ENCODE measurements at places on chromosomes 5 and 9. TPM values are rescaled to one million over a fixed set of nuclear protein-coding genes. Genes with fewer than 3 reads are reported as not detected.

The SKP2 gene
- total RNA-seq: 22.5 TPM

The IFNA13 gene
- not detected for total RNA-seq

The LRRC19 gene
- not detected for total RNA-seq

The PTPRD gene
- 1.8 TPM for total RNA-seq

The SHISAL2B gene
- not detected for total RNA-seq

The SSBP2 gene
- 21.7 TPM for total RNA-seq

The GFI1B gene
- not detected for total RNA-seq

The LCN2 gene
- total RNA-seq: not detected

The CFAP157 gene
- under 0.01 TPM for total RNA-seq

The OBP2B gene
- total RNA-seq: not detected

The PCDHGA8 gene
- total RNA-seq: 0.64 TPM

- no peak for DNase-seq
Measured at GRCh38 chr9:1383899-1384455, 333.8 kb downstream of the DMRT2 start.

GRCh38 chr5:64532212-64532611 lies 26.4 kb downstream of the RGS7BP start:
- DNase-seq: no peak

GRCh38 chr9:14030375-14031059 lies 283.4 kb downstream of the NFIB start:
- peak; percentile 89 for DNase-seq

DNA sequence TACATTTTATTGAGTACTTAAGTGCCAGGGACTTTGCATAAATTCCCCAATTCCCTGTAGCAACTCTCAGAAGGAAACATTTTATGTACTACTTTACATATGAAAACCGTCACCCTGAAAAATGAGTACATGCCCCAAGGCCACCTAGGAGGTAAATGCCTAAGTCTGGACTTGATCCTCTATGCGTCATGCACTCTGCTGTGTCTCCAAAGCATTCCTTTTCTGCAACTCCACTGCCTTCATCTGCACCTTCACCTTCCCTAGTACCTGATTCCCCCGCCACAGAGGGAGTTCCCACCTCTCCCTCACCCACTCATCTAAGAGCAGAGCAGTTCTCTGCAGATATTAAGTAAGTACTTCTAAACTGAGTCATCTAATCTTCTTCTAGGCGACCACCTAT lies 75.2 kb upstream of the HRH2 start:
- DNase-seq: no peak

DNA sequence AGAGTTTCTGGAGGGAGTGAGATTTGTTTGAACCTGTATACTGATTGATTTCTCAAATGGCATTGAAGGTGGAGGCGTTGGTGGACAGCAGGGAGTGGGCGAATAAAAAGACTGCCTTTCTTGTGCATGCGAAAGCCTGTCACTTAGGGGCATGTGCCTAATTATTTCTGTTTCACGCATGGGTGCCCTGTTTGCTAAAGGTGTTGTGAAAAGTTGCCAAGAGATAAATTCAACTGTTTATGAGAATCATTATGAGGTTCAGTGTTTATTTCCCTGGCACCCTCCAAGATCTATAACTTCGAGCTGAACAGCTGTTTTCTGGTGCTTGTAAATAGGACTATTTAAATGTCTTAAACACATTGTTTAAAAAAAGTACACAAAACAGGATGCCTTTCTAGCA lies 67.4 kb upstream of the DMRTA1 start:
- DNase-seq: no peak

GRCh38 chr5:127294829-127295228 lies 4.2 kb downstream of the MEGF10 start:
- no peak for DNase-seq

DNA sequence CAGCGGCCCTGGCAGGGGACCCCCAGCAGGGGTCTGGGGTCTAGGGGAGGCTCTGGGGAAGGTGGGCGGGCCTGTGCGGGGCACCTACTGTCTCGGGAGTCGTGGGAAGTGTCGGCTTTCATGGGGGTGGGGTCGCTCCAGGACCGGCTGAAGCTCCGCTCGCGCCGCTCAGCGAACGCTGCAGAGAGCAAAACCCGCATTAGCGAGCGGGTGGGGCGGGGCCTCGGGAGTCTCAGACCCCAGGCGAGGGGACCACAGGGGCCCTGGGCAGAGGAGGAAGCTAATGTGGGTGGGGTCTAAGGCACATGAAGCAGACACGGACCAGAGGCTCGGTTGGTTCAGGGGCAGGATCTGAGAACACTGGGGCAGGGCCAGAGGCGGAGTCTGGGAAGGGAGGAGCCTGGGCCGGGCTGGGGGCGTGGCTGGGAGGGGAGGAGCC lies 5.5 kb downstream of the NSMF start:
- peak; percentile 88 for DNase-seq

DNA sequence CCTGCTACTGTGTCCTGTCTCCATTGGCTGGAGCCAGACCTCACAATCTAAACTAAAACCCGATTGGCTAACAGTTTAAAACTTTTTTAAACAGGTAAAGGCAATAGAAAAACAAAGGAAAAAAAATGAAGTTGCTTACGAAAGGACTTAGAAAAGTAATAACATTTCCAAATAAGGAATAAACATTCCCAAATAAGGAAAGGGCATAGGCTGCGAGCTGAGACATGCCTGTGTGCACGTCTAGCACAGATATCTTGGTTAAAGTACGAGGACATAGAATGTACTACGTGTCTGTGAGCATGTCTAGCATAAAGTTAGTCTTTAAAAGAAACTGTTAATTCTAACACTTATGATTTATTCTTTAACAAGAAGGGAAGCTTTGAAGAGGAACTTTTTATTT lies 15.3 kb upstream of the FAM120A start:
- DNase-seq: no peak

- no peak for DNase-seq
Measured at GRCh38 chr5:167378894-167379723, 912.3 kb upstream of the WWC1 start.

DNA sequence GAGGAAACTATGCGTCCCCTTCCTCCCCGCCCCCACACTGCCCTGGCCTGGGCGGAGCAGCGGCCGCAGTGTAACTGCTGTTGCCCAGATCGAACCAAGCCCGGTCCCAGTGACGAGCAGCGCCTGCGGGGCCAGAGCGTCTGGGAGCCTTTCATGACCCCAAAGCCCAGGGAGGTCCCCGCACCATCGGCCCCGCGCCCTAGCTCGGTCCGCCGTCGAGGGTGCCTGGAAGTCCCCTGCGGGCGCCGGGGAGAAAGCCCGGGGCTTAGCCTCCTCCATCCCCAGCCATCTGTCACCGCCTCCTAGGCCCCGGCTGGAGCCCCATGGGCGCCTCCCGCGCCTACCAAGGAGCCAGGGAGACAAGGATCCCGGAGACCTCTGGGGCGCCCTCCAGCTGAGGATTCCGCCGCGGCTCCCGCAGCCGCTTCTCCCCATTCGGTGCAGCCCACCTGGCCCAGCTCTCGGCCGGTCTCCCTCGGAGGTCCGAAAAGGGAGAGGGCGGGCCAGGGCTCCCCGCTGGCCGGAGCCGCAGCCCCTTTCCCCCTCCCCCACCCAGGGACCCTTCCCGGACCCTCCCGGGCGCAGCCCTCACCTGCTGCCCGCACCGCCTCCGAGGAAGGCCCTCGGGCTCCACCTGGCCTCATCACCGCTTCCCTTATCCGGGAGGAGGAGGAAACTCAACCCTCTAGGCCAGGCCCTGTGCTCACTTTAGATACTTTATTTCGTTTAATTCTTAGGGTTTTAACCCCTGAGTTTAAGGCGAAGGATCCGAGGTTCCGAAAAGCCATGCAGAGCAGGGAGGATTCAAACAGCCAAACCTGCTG lies 45.6 kb downstream of the APTX start:
- no peak for DNase-seq

- no peak for DNase-seq
Measured at GRCh38 chr9:18493451-18493993, 19.6 kb downstream of the ADAMTSL1 start.

DNA sequence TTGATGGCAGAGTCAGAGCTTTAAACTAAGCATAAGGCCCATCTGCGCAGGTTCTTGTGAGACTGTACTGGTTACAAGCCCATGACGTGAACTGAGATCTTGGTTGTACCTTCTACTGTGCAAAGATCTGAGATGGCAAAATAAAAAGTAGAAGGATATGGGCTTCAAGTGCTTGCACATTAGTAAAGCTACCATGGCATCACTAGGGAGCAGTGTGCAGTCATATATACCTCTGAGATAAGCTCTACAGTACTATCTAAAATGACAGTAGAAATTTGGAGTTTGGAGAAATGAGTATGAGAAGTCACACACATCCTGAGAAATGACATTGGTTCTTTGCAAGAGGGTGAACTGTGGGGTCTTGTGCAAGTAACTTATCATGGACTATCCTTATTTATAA lies 408.2 kb upstream of the PRR16 start:
- no peak for DNase-seq

- no peak for DNase-seq
Measured at GRCh38 chr5:97063251-97063650, 79.2 kb downstream of the LIX1 start.

GRCh38 chr5:95670568-95670967 lies 12.2 kb downstream of the SPATA9 start:
- no peak for DNase-seq

- no peak for DNase-seq
Measured at GRCh38 chr5:13708906-13709305, 235.6 kb downstream of the DNAH5 start.

GRCh38 chr5:55771175-55771655 lies 33.4 kb downstream of the DDX4 start:
- no peak for DNase-seq

DNA sequence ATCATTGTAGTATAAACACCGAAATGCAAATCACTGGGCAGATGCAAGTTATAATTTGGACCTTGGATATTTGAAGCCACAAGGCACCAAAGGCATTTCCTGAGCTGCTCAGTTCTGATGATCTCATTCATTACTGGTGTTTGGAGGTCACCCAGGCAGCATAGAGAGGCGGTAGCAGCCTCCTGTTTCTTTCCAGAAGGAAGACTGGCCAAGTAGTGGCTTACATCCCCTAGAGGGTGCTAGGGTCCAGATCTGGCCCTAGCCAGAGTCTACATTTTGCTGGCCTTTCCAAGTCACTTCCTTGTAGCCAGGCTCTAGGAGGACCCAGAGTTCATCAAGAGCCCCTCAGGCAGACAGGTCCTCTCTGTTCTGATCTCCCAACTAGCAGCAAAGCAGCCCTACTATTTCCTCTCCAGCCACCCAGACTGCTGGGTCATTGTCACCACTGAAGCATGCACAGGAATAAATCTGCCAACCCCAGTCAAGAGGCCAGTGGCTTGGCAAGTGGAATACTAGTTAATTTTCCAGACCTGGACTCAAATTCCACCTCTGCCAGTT lies 33.4 kb upstream of the TTC1 start:
- DNase-seq: peak; percentile 68

DNA sequence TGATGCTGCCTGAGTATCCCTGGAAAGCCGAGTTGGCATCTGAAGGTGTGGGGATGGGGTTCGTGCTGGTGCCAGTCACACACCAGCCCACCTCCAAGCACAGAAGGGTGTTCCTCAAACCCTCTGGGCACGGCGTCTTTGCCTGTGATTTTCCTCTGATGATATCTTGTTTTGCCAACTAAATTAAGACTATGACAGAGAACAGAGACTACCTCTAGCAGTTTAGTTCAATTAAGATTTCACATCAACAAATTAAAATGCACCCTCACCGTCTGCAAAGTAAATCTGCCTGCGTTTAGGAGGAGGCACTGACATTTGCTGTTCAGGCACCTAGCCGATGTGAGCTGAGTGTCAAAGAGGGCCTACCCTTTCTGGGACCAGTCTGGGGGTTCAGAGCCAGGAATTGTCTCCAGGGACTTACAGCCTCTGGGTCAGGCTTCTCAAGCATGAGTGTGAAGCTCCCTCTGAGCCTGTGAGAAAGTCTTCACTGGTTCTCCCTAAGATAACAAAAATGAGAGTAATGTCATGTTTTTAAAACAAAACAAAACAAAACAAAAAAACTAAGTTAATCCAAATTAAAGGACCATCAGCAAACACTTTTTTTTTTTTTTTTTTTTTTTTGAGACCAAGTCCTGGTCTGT lies 55.4 kb upstream of the CTNNA1 start:
- no peak for DNase-seq

DNA sequence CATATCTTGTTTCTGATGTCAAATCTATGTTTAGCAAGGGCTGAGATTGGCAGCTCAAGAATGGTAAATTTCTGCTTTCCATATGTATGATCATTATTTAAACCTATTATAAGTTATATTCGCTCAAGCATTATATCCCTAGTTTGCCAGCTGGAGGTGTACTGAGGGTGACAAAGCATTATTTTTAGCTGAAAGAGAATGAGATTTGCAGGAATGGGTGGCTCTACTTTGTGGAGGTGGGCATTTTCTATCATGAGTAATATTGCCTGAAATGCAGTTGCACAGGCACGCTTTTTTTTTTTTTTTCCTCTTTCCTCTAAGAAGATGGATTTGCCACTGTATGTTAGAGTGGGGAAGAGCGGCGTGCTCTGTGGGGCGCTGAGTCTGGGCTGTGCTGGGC lies 393.8 kb downstream of the EBF1 start:
- DNase-seq: no peak

DNA sequence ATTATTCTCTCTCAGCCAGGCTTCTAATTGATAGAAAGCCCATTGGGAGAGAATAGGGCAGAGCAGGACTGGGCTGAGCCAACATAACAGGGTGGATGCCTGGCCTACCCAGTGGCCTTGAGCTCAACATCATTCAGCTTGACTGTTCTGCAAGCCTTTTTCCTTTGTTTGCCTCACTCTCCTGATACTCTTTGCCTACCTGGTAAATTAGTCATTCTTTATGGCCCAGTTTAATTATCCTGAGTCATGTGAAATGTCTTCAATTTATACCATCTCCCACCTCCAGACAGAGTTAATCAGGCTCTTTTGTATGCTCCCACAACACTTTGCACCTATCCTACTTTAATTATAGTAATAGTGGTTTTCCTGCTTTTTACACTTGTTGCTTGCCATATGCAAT lies 13.6 kb downstream of the GLRA1 start:
- no peak for DNase-seq

DNA sequence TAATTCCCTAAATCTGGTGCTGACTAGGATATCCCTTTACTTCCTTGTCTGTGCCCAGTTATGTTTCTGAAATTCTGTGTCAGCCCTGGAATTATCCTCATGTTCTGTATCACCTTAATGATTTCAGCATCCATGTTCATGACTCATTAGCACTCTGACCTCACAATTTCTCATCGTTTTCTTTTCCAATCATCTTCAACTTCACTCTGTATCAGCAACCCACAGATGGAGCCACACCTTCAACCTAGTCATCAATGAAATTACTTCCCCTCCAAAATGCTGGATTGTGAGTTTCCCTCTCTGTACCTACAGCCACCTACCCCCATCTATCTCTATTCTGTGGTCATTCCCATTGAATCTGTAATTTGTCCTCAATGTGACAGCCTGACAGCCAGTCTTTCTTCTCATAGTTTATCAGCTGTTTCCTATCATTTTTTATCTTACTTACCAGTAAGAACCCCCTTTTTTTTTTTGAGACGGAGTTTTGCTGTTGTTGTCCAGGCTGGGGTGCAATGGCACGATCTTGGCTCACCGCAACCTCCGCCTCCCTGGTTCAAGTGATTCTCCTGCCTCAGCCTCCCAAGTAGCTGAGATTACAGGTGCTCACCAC lies 3.1 kb upstream of the IL6ST start:
- no peak for DNase-seq

GRCh38 chr9:72930828-72931227 lies 22.0 kb downstream of the ALDH1A1 start:
- DNase-seq: no peak

- no peak for DNase-seq
Measured at GRCh38 chr9:27801545-27801944, 228.3 kb upstream of the C9orf72 start.

- DNase-seq: no peak
Measured at GRCh38 chr9:7967851-7968250, 168.3 kb upstream of the DMAC1 start.

- peak; percentile 64 for DNase-seq
Measured at GRCh38 chr5:143309661-143310431, 93.6 kb downstream of the NR3C1 start.

Measured in dermis microvascular lymphatic vessel endothelial cell (primary cell).